Activated T-helper 1 cell treated with Interleukin-2 at 50 U/mL for 16 hours (primary cell): ENCODE measurements at places on chromosomes 3 and 15.
A peak's percentile ranks its signal among the peaks of the same experiment; 100 is the strongest.

DNA sequence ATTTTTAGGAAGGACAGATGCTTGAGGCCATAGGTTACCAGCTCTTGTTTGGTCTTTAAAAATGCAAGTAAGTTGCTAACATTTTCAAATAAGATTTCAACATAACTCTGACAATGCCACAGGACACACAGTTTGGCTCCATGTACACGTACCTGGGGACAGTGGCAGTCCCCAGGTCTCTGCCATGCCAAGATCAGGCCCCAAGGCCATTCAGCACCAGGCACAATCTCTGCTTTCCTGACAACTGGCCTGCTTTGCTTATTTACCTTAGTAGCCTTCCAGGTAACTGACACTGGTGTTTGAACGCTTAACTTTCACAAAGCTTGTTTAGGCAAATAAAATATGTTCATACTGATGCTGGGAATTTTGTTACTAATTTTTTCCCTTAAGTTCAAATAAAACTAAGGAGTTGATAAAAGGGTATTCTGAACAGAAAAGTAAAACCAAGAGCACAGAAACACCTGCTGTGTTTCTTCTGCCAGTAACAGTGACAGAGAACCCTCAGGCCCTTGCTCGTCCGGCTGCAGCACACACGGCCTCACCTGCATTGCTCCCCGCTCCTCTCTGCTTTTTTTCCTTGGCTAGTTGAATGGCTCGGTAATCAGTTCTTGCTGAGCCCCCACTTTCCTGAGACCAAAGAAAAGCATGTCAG, 16.5 kb downstream of the ZXDC start:
- DNase-seq, result no peak

DNA sequence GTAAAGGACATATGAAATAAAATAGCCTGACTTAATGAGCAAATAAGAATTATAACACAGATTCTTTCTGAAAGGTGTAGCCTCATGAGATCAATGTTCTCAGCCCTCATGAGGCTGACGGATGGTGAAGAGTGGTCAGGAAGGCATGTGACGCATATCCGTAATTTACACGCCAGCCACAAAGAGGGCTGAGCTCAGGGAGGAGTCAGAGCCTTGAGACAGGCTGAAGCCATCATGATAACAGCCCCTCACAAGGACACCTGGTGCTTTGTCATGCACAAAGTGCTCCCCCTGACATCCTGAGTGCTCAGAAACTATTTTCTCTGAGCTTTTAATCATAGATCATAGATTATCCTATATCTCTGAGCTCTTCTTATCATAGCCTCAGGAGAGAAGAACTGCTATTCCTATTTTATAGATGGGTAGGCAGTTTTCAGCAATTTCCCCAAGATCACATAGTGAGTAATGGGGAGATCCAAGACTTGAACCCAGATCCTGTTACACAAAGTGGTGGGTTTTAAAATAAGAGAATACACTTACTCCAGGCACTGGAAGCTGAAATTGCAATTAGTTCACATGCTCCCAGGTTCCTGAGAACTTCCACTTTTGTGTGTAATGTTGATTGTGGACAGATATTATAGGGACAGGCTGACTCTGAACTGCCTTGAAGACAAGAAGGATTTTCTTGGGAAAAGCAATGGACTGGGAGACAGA, 267.1 kb downstream of the RPLP1 start:
- peak; percentile 42 for DNase-seq

- DNase-seq, result no peak
These were observed 515 bp upstream of the EIF3J start for GRCh38 chr15:44536302-44536961.

DNA sequence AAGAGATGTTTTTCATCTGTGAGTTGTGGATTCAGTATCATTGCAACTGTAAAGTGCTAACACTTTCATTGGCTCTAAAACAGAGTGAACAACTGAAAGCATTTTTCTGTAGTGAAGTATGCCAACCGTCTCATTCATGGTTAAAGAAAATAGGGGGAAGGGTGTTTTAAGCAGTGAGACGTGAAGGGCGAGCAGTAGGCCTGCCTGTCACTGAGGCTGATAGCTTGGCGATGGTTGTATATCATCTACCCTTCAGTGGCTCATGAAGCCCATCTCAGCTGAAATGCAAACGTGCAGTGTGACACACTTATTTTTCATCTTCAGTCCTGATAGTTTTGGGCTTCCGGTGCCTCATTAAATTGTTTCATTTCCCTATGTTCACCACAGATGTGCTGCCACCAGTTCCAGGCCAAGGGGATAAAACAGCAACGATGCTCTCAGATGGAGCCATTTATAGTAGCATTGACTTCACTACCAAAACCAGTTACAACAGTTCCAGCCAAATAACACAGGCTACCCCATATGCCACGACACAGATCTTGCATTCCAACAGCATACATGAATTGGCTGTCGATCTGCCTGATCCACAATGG, 562.0 kb downstream of the ROBO2 start:
- no peak for DNase-seq

DNA sequence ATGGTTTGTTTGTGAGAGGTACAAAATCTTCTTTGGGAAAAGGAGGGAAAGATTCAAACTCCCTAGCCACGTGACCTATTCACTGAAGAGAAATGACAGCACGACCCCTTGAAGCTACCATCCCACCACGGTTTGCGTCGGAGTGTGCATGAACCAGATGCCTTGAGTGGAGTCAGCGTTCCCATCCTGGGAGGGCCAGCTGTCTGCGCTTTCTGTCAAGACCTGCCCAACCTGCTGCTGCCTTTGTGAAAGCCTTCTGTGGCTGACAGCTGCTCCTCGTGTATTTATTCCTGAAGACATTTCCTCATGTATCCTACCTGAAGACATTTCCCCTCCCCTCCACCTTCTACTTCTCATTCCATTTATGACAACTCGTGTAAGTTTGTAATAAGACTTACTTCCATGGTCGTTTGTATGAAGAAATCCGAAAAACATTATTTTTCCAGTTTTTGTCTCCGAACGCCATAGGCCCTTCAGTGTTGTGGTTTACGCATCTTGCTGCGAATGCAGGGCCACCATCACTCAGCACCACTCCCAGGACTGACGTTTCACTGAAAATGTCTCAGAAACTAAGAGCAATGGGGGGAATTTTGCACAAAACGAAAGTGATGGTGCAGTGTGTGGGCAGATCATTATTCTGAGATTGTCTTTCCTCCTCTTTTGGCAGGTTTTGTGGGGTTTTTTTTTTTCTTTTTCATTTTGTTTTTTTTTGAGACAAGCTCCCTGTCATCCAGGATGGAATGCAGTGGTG, 18.9 kb downstream of the EBLN2 start:
- DNase-seq, result no peak

- no peak for DNase-seq
These were observed 70.5 kb downstream of the CHD2 start for GRCh38 chr15:92970656-92971055.

GRCh38 chr3:111035902-111036301, 35.7 kb upstream of the NECTIN3 start:
- no peak for DNase-seq

- no peak for DNase-seq
These were observed 184.0 kb downstream of the KCNAB1 start for GRCh38 chr3:156304406-156304805.

- DNase-seq, result no peak
These were observed 322.8 kb upstream of the CTNNB1 start for GRCh38 chr3:40876496-40876895.

DNA sequence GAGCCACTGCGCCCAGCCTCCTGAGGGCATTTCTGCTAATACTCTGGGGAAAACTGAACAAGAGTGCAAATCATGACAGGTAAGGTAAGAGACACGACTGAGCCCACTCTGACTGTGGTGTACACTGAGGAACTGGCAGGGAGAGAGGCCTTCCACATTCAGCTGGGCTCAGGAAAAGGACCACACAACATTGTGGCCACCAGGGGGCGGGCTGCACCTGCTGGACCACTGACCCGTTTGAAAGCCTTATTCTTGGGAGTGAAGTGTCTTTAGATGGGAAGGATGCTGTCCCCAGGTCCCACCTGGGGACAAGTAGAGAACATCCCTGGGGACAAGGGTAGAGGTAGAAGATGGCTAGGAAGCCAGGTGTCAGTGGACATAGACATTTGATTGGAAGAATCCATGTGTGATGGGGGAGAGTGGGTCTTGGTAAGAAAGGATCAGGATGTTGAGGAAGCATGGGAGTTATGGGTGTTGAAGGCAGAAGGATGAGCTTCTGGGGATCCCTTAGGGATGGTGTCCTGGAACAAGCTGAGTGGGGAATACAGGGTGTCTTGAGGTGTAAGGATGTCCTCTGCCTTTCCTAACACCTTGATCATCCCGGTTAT, 6.2 kb upstream of the CTDSPL start:
- DNase-seq, result peak; percentile 52

DNA sequence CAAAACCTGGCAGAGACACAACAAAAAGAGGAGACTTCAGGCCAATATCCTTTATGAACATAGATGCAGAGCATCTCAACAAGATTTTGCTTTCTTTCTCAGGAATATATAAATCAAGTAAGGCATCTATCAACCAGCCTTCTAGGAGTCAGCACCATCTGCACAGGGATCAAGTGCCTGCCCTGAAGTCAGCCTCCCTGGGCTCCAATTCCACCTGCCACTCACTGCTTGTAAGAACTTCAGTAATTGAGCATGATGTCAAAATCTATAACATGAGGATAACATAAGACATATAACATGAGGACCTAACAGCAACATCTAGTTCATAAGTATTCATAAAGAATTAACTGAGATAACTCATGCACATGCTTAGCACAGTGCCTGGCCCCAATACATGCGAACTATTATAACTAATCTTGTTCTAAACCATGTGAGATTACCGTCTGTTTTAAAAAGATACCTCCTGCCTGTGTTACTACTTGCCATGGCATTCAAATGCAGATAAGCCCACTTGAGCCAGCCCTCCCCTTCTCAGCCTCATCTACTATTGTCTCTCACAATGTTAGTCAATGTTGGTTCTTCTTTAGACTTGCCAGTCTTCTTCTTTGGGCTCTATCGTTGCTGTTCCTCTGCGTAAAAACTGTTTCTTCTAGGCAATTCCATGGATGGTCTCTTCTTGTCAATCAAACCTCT, 91.6 kb downstream of the PLD1 start:
- no peak for DNase-seq

- no peak for DNase-seq
These were observed 13.2 kb upstream of the GNB4 start for GRCh38 chr3:179464323-179465092.

- no peak for DNase-seq
These were observed 31.5 kb downstream of the CHP1 start for GRCh38 chr15:41262571-41262970.

DNA sequence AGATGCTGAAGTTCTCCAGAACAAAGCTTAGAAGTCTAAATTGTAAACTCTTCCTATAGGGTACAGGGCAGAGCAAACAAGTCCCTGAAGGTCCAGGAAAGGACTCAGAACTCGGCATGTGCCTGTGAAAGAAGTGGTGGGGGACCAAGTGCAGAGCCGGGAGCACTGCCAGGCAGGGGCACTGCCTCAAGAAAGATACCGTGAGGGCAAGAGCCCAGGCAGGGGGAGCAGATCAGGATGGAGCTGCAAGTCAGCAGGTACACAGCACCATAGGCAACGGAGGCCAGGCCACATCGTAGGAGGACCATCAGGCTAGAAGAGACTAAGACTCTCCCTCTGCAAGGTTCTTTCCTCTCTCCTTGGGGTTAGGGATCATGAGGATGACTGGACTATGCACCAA, 191.6 kb downstream of the OSBPL10 start:
- DNase-seq, result no peak

DNA sequence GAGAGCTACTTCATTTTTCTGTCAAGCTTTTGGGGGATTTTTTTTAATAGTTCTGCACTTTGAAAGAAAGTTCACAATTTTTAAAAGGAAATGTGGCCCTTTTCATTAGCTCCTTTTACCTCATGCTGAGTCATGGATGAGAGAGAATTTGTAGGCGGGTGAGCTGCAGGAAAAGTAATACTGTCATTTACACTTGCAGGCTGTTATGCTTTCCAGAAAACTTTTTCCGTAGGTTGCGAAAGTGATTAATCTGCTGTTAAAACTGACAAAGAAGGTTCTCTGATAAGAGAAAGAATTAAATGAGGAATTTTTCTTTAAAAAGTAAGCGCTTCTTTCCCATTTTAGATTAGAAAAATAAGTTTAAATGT, 430.2 kb downstream of the LPP start:
- DNase-seq, result no peak

GRCh38 chr3:81503026-81503425, 258.4 kb downstream of the GBE1 start:
- no peak for DNase-seq

DNA sequence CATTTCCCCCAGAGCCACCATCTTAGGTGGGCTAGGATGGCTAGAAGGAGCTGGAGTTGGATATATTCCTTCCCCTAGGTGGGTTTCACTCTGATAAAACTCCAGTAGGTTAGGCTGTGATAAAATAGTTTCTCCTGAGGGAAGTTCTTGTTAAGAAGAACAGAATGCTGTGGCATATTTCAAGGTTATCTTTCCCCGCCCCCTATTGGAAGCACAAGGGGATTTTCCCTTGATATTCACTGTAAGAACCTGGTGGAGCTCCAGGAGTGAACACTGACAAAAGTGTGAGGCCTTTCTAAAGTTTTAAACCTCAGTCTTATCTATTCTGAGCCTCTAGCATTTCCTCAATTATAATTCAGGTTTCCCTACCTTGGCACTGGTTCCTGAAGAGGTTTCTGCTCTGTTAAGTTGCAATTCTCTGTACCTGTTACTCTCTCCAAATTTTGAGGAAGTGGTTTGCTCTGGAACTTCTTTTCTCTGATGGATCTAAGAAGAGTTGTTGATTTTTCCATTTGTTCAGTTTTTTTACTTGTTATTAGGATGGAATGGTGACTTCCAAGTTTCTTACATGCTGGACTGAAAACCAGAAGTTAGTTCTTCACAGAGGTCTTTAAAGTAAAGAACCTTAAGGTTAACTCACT, 113.5 kb downstream of the GMPS start:
- no peak for DNase-seq

- no peak for DNase-seq
These were observed 45.1 kb upstream of the FGD5 start for GRCh38 chr3:14773691-14774128.
